ENCODE measurements at places on chromosomes 13 and 19.

DNA sequence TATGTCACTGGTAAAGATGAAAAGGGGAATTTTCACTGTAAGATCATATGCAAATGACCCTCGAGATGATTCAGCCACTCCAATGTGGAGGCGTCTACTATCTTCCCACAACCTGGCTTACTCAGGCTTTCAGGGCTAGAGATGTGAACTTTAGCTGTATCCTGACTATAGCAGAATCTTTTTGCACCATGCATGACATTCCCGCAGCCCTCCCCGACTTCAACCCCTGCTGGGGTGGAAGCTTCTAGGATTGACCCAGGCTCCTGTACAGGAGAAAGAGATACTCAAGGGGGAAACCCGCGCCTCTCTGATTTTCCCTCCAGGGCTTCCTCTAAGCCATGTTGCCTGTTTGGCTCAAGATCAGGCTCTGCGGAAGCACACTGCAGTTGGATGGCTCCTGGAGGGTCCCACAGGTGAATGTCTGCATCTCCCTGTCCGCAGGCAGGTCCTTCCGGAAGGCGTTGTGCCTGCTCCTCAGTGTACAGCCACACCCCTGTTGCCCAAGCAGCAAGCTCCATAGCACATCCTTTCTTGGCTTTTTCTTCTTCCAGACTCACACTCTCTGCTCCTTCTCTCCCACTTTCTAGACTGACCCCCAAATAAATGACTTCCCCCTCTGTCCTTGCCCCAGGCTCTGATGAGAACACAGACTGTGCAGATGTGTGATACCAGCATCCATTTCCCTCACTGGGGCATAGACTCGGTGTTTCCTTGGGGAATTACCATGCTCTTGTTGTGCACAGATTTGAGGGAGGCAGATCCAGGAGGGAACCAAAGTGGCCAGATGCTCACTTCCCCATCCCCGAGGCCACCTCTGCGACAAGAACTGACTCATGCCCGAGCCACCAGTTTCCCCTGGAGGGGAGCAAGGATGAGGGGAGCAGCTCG, 29.1 kb upstream of the POP4 start:
- DNase-seq = peak; percentile 12

DNA sequence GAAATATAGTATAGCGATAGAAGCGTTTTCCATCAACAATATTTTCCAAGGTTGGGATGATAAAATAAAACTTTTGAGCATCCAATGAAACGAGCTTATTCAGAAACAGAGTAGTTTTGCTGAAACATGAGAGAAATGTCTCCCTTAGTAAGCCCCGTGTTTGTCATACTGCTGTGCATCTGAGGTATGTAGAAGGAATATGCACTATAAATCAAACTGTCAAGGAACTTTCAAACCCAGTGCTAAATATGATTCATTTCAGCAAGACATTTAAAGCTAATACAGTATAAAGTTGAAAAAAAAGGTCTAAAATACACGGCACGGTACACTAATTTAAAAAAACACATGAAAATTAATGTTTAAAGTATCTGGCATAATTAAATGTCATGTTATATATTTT, 546.2 kb downstream of the SLITRK5 start:
- DNase-seq = no peak

DNA sequence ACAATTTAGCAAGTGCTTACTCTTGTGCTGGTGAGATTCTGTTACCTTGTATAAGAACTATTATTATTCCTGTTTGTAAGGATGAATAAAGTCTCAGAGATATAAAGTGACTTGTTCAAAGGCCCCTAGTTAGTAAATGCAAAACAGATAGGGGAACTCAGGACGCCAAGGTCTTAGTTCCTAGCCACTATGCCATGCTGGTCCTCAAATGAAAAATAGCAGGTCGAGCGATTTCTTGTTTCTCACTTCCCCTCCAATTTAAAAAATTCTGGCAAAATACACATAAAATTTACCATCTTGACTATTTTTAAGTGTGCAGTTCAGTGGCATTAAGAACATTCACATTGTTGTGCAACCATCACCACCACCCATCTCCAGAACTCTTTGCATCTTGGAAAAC, 1.1 kb downstream of the TECR start:
- no peak for DNase-seq

DNA sequence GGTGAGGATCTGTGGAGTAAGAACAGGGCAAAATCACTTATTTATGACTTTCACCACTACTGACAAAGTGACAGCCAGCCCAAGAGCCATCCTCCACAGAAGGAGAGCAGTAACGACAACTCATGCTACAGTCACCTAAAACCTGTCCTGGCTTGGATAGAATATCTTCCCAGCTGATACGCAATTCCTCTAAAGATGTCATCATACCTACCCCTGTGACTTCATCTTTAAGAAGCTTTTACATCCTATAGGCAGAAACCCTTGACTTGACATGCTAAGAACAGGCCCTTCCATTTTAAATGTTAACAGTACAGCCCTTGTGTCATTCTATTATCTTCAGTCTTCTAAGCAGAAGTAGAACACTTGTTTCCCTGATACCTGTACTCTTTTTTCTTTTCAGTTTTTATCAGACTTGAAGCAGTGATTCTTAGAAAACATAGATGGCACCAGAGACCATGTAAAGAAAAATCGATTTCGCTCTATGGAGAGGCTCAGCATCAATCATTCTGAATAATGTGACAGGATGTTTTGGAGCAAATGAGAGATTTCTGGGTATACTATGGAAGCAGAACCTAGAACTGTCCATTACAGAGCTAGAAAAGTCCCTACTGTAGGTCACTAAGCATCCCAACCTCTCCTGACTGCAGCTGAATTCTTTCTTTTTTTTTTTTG, 20.1 kb downstream of the STOML3 start:
- DNase-seq = no peak

DNA sequence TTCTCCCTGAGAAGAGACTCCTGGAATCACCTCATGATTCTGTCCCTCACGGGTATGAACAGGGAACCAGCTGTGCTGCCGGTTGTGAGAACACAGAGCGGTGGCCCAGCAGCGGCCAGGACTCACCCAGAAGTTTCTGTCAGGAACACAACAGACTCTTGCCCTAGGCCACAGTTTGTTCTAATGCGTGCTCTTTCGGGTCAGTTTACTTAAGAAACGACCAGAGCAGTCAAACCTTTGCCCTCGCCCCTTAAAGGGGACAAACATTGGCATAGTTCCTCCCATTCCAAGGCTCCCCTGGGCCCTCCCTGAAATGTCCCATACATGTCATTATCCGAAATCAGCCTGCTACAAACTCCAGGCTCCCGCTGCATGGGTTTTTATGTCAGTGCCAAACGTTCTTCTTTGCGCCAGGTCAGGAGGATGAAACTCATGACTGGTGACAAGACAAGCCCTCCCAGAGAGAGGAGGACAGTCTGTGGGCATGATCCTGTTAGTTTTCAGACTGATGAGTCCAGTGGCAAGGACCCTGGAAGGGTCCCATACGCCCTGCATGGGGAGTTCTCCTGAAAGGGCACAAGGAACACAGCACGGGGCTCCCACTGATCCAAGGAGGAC, 18.3 kb downstream of the ZIC5 start:
- DNase-seq = no peak

- DNase-seq = no peak
Measured at GRCh38 chr19:48569814-48570213, 17.8 kb downstream of the SULT2B1 start.

GRCh38 chr13:113927661-113928581, 46.0 kb downstream of the C13orf46 start:
- DNase-seq = no peak

GRCh38 chr13:80235967-80236302, 105.0 kb downstream of the SPRY2 start:
- DNase-seq = no peak

DNA sequence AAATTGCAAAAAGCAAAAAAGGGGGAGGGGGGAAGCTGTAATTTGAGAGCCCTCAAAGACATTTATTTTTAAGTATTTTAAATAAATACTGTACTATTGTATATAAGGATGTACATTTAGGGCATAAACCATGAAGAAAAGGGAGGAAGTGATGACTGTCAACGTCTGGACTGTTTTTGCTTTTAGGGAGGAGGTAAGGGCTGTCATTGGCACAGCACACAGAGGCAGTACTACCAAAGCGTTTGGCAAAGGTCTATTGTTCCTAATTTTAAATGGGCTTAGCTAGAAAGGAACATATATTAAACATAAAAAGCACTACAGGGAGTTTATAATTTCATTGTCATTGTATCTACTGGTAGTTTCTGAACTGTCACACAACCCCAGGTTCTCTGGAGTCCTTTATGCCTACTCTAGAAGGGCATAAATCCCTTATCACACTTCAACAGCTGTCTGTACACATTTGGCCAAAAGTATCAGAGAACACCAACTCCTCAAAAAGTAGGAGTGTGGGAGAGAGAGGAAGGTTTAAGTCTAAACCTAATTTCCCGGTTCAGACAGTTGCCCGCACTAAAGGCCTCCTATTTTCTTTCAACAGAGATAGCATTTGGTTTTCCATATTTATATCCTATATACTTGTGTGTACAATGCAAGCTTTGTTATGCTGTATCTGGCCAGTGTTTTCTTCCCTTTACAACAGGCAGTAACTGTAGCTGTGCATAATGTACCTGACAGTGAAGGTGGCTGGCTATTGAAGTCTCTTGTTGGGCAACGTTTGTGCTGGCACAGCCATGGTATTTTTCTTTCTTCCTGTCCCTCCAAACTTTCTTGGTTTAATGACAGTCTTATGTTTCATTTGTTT, 406.2 kb downstream of the KLF5 start:
- no peak for DNase-seq

- DNase-seq = no peak
Measured at GRCh38 chr13:99966064-99966805, 5.3 kb downstream of the ZIC5 start.

- no peak for DNase-seq
Measured at GRCh38 chr13:30520571-30520970, 54.8 kb upstream of the HMGB1 start.

DNA sequence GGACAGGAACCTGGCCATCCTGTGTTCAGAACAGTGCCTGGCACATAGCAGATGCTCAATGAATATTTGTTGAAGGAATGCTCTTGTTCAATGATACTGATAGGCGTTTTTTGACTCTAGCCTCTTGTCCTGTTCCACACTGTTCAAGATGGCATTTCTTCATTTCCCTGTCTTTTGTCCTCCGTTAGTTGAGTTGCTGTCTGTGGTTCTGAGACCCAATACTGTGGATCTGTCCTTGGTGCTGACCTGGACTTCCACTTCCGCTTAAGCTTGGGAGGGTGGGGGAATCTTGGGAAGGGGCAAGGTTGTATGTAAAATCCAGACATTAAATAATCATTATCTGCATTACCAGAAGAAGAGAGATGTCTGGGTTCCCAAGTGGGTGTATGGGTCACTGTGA, 8.3 kb upstream of the KCNN4 start:
- peak; percentile 56 for DNase-seq

DNA sequence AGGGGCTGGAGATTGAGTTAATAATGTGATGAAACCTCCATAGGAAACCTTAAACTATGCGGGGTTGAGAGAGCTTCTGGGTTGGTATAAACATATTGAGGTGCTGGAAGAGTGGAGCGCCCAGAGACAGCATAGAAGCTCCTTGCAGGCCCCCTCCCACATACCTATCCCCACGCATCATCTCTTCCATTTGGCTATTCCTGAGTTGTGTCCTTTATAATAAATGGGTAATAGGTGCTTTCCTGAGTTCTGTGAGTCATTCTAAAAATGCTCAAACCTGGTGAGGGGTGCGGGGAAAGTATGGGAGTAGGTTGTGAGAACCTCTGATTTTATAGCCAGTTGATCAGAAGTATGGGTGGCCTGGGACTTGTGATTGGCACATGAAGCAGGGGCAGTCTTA, 14.6 kb downstream of the CCDC122 start:
- DNase-seq = no peak

All from NB4 (cell line).